Activated CD8-positive, alpha-beta T cell treated with anti-CD3 and anti-CD28 coated beads, Interleukin-2, amount 10 ng/mL, durations not matched to agents 7 days and 5 days (primary cell): ENCODE measurements at places on chromosomes 3 and 15. TPM values are rescaled to one million over a fixed set of nuclear protein-coding genes. Genes with fewer than 3 reads are reported as not detected.
A peak's percentile ranks its signal among the peaks of the same experiment; 100 is the strongest.

DNA sequence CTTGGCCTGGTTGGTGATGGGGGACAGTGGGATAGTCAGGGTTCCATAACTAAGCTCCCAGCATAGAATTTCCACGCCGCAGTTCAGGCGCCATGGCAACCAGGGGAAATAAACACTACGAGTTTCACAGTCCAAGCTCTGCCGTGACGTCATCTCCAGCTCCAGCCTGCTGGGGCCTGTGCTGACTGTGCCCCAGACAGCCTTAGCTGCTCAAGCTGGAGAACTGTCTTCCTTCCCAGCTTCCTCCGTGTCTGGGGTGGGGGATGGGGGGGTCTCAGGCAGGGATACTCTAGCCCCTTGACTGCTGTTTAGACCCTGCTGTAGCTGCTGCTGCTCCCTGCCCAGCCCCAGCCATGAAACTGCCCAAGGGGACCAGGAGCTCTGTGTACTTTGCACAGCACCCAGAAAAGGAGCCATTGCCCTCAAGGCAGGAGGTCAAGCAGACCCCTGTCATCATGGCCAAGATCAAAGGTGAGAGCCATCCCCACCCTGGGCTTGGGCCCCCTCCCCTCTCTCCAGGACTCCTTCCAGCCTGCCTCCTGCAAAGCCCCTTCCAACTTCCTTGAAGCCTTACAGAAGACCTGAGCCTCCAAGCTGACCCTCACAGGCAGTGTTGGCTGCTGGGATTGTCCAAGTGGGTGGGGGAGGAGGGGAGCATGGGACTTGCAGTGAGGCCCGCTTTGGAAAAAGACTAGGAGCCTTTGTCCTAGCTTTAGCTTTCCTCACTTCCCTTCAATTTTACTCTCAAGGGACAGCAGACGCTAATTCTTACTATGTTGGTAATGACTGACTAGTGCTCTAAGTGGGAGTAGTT is 11.4 kb upstream of the CSPG4 start:
- H3K4me3 ChIP-seq: no peak overlapping the region
- peaks cover 5% of the 10 kb centered on the region for H3K27me3 ChIP-seq
- no peaks in the 10 kb centered on the region for H3K36me3 ChIP-seq
- peak; percentile 53 for DNase-seq

CSPG5 gene
- total RNA-seq: 0.42 TPM

- no peak overlapping the region for H3K4me3 ChIP-seq
- DNase-seq: no peak
- no peaks in the 10 kb centered on the region for H3K36me3 ChIP-seq
- H3K27me3 ChIP-seq: peaks cover 32% of the 10 kb centered on the region
Observed at GRCh38 chr15:34759992-34760391, 5.2 kb upstream of the GJD2 start.

DNA sequence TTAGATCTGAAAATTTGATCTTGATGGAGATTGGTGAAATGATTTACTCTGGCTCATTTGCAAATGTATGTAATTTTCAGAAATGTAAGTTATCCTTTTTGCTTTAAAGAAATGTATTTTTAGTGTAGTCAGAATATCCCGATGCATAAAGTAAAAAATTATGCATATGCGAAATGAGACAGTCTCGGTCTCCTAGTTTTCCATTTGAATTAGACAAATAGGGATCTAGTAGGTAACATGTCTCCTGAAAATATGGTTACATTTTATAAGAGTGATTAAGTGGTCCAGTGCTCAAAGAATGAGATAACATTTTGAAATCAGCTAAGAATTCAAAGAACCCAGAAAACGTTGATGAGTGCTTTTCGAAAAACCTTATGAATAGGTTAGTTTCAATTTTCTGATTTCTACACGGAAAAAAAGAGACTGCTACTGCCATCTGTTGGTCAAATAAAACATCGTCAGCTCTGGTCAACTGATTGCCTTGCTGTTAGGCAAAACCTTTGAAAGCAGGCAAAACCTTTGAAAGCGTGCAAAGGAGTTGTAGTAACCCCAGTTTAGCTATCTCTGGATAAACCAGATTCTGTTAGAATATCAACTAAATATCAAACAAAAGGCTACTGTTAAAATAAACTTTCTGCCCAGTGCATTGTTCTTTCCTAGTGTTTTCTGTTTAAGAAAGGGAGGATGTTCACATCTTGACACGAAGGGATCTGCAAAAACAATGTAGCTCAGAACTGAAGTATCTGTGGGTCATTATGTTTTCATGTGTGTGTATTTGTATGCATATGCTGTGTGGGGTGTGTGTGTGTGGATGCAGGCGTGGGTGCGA is 59.3 kb upstream of the CHMP2B start:
- H3K36me3 ChIP-seq: no peaks in the 10 kb centered on the region
- peaks cover 6% of the 10 kb centered on the region for H3K27me3 ChIP-seq
- H3K27ac ChIP-seq: no peak overlapping the region
- H3K4me3 ChIP-seq: peak overlapping the region; percentile 28
- H3K4me1 ChIP-seq: peaks cover 4% of the 10 kb centered on the region

GRCh38 chr15:88431441-88431840 is 35.7 kb downstream of the MRPL46 start:
- no peak overlapping the region for H3K27ac ChIP-seq
- no peak overlapping the region for H3K4me3 ChIP-seq
- H3K4me1 ChIP-seq: no peaks in the 10 kb centered on the region
- DNase-seq: no peak
- peaks cover 14% of the 10 kb centered on the region for H3K27me3 ChIP-seq

DNA sequence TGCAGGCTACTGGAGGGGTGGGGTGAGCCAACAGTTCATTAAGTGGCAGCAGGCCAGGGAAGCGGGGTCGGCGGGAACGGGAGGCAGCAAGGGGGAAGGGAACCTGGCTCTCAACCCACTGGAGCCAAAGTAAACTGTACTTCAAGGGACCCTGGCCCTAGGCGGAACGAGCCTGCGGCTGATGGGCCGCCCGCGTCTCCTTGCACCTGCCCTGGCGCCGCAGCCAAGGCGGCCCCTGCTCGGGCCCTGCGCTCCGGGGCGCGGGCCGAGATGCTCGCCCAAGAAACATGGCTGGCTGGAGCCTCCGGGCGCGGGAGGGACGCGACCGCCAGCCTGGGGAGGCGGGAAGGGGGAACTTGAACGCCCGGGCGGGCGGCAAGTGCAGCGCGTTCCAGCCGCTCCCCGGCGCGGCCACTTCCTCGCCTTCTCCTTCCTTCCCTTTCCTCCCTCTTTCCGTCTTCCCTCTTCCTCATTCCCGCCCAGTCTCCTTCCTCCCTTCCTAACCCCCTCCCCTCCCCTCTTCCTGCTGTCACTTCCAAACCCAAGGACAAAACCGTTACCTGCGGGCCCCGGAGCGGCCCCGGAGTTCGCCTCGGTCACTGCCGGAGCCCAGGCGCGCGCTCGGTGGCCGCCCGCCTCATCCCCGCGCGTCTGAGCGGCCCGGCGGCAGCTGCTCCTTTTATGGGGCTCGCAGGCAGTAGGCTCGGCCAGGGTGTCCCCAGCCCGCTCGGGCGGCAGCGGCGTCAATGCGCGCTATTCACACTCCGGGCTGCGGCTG is 489.7 kb downstream of the MAGI1 start:
- H3K4me3 ChIP-seq: no peak overlapping the region
- no peaks in the 10 kb centered on the region for H3K27me3 ChIP-seq
- no peaks in the 10 kb centered on the region for H3K36me3 ChIP-seq
- H3K4me1 ChIP-seq: no peaks in the 10 kb centered on the region
- no peak for DNase-seq

DNA sequence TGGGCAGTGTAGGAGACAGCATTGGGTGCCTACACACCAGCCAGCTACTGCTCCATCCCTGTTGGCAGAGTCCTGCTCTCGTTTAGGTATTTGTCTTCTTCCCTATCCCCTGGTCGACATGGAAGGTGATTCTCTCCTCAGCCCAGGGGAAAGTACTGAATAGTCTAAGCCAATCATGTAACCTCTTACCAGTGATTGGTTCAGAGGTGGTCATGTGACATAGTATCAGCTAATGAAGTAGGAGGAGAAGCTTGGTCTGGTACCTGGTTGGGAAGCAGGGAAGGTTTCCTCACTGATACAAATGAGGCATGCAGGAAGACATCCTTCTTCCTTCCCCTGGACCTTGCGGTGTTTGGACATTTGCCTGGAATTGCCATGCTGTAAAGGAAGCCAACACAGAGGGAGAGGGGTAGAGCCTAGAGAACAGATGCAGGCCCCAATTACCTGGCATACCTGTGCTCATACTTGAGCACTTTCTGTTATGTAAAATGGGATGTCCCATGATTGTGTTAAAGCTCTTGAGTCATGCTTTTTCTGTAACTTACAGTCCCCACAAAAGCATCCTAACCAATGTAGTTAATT is 32.7 kb upstream of the RASGRP1 start:
- H3K4me3 ChIP-seq: no peak overlapping the region
- no peaks in the 10 kb centered on the region for H3K36me3 ChIP-seq
- H3K4me1 ChIP-seq: peaks cover 4% of the 10 kb centered on the region

DNA sequence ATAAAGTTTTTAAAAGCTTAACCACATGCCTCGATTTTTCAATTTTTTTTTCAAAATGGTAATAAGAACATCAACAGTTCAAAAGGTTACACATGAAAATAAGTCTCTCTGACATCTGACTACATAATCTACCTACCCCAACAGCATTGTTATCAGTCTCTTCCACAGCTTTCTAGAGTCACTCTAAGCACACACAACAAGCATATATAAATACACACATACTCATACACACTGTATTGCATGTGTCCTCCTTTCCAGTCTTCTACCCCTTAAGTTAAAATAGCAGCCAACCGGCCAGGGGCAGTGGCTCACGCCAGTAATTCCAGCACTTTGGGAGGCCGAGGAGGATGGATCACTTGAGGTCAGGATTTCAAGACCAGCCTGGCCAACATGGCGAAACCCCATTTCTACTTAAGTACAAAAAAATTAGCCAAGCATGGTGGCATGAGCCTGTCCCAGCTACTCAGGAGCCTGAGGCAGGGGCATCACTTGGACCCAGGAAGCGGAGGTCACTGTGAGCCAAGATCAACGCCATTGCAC is 12.2 kb downstream of the TBL1XR1 start:
- H3K36me3 ChIP-seq: peaks cover 28% of the 10 kb centered on the region
- H3K27ac ChIP-seq: no peak overlapping the region
- DNase-seq: no peak
- no peaks in the 10 kb centered on the region for H3K27me3 ChIP-seq

RPS27L gene
- total RNA-seq: 235 TPM

- H3K4me1 ChIP-seq: peaks cover 11% of the 10 kb centered on the region
- peak overlapping the region; percentile 72 for H3K27ac ChIP-seq
- peak; percentile 26 for DNase-seq
- H3K4me3 ChIP-seq: no peak overlapping the region
- no peaks in the 10 kb centered on the region for H3K27me3 ChIP-seq
Observed at GRCh38 chr15:22810033-22810852, 23.8 kb downstream of the NIPA1 start.

GRCh38 chr3:156787926-156788663 is 38.1 kb upstream of the LEKR1 start:
- peaks cover 46% of the 10 kb centered on the region for H3K4me1 ChIP-seq
- no peak for DNase-seq
- H3K27ac ChIP-seq: no peak overlapping the region
- no peaks in the 10 kb centered on the region for H3K27me3 ChIP-seq
- H3K36me3 ChIP-seq: no peaks in the 10 kb centered on the region
- no peak overlapping the region for H3K4me3 ChIP-seq

WDR72 gene
- not detected for total RNA-seq

HCLS1 gene
- 280 TPM for total RNA-seq

- H3K4me1 ChIP-seq: no peaks in the 10 kb centered on the region
- no peak for DNase-seq
- H3K27ac ChIP-seq: no peak overlapping the region
- H3K4me3 ChIP-seq: no peak overlapping the region
Observed at GRCh38 chr15:92385096-92385495, 8.6 kb upstream of the ST8SIA2 start.
